ENCODE measurements at places on chromosomes 1 and 21. TPM values are rescaled to one million over a fixed set of nuclear protein-coding genes. Genes with fewer than 3 reads are reported as not detected.

Gene KRTAP13-4
- total RNA-seq = not detected

Gene TMEM61
- total RNA-seq = not detected

Gene WNT2B
- not detected for total RNA-seq

GRCh38 chr1:81414488-81415015, 386.2 kb upstream of the ADGRL2 start:
- peak; percentile 41 for DNase-seq

- no peak for DNase-seq
These were observed 47.1 kb downstream of the CTH start for GRCh38 chr1:70458131-70458530.

DNA sequence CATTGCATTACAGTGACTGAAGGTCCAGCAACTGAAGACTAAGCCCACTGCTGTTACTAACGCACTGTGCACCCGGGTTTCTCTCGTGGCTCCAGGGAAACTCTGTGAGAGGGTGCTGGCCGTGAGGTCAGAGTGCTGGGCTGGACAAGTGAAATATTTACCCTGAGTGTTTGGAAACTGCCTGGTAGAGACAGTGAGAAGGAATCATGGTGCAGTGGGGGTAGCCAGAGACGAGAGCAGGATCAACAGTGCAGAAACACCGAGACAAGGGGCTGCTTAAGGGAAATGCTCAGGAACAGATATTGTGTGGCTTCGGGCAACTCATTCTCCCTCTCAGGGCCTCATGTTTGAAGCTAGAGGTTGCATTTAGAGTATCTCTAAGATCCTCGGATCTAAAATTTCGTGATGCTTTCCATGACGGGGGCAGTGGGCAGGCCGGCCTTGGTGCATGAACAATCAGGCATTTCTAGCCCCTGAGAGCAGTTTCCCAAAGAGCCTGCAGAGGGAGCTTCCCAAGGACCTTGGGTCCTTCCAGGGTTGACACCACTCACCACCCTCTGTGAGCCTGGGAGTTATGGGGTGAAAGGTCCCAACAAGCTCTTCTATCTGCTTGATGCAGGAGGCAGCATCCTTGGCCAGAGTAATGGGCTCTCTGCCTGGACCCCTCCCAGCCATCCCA, 9.7 kb downstream of the CD2 start:
- peak; percentile 65 for DNase-seq

DNA sequence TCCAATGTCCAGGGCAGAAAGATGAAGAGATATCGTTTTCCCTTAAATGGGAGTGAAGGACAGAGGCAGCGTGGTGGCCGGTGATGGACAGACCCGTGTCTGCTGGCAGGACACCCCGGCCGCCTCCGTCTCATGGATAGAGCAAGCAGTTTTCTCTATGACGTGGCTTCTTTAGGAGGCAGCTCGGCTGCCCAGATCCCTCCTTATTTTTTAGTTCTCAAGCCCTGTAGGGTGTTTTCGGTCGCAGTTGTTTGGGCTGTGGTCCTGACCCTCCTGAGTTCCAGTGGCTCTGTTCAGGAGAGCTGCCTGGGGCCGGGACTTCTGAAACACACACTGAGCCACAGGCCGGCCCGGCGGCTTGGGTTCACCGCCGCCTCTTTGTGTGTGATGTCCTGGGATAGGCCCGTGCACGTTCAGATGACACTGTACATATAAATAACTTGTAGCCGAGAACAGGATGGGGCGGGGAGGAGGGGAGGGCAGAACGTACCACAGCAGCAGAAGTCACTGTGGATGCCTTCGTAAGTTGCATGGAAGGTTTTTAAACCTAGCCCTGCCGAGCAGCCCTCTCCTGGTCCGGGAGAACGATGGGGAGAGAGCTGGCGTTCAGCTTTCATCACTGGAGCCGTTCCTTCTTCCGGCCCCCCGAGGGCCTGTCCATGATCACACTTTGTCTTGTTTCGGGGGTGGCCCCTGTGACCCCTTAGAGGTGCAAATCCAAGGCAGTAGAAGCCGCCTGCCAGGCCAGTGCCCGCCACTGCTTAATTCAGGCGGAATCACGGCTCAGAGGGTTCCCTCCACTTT, 65.2 kb downstream of the SIK1 start:
- DNase-seq = peak; percentile 84
